Stimulated activated CD8-positive, alpha-beta memory T cell treated with anti-CD3 and anti-CD28 coated beads, Interleukin-15, amount 100 ng/mL, for 1 hour (primary cell): ENCODE measurements at places on chromosomes 3 and 15.
A peak's percentile ranks its signal among the peaks of the same experiment; 100 is the strongest.

GRCh38 chr15:74799856-74800558 lies 12.6 kb upstream of the LMAN1L start:
- peak; percentile 69 for DNase-seq

DNA sequence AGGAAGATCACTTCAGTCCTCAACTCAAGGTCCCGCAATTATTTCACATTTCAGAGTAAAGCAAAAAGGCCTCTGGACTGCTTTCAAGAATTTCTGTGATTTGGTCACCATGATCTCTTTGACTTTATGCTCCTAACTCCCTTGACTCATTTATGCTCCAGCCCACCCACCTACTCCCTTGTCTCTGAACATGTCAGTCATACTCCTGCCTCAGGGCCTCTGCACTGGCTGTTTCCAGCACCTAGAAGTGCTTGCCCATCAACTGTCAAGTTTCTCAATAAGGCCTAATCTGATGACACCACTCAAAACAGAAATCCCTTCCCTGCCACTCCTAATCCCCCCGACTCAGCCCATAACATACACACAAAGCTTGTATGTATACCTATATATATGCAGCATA lies 36.1 kb upstream of the CSPG5 start:
- no peak for DNase-seq

GRCh38 chr15:41894791-41895463 lies 1.1 kb upstream of the SPTBN5 start:
- peak; percentile 66 for DNase-seq

GRCh38 chr3:105368566-105369499 lies 2.1 kb downstream of the ALCAM start:
- DNase-seq, result peak; percentile 37

DNA sequence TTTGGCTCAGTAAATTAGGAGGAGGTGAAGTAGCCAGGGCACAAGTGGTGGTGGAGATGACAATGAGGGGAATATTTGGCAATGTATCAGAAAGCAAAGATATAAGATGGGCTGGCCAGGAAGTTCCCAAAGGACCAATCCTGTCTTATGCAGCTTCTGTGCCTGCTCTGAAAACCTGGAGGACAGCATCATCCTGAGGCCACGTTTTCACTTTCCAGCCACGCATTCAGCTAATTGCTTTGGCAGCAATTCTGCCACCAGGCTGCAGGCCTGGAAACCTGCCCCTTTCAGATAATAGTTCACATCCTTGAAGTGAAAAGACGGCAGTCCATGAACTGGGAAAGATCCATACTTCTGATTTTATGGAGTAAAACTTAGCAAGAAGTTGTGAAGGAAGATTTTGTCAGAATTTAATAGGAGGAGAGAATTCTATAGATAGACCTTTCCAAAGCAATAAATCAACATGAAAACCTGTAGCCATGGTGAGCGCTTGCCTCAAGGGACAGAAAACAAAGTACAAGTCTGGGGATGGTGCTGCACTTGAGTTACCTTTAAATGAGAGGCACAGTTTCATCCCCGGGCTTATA lies 682.5 kb downstream of the GRM7 start:
- no peak for DNase-seq

DNA sequence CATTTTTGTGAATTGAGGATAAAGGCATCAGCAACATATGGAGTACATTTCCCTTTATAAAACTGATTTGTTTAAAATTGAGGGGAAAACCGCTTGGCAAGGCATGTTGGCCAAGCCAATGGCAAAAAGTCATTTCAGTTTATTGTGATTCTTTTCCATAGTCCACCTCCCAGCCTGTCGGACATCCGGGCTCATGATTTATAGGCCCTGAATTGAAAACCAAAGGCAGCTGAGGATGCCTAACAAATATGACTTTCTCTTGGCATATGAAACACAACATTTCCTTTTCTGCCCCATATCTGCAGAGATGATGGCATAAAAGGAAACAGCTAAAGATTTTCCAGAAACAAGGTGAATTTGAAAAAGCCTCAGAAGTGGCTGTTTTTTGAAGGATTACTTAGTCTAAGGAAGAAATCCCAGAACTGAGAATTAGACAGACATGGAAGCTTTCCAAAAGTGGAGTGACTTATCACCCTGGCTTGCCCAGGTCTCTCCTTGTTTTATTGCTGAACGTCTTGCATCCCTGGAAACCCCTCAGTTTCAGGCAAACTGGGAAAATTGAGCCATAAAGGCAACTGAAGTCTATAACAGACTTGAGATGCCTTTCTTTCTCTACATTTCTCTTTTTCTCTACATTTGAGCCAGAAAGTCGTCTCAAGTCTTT lies 74.0 kb downstream of the COL8A1 start:
- no peak for DNase-seq

- DNase-seq, result no peak
Measured at GRCh38 chr15:42165106-42165505, 8.7 kb upstream of the PLA2G4F start.

DNA sequence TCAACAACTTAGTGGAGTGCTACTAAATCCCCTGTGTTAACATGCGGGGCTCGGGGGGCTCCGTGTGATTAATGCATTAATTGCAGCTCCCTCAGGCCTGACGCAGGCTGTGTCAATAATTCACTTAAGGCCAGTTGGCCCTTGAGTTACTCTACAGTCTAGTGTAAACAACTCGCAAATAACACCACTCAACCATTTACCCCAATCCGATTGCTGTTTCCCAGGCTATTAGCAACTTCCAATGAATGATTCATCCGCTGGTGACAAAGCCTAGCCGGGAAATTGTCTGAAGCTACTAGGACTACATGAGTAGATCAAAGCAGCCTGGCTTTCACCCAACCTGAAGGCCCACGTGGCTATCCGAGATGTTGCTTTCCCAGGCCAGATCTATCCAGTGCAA lies 121.3 kb upstream of the SOX14 start:
- no peak for DNase-seq
